ENCODE measurements at places on chromosomes 6 and 20. TPM values are rescaled to one million over a fixed set of nuclear protein-coding genes. Genes with fewer than 3 reads are reported as not detected.

Gene KCNS1
- total RNA-seq, result 0.08 TPM

Gene OR2H2
- not detected for total RNA-seq

DNA sequence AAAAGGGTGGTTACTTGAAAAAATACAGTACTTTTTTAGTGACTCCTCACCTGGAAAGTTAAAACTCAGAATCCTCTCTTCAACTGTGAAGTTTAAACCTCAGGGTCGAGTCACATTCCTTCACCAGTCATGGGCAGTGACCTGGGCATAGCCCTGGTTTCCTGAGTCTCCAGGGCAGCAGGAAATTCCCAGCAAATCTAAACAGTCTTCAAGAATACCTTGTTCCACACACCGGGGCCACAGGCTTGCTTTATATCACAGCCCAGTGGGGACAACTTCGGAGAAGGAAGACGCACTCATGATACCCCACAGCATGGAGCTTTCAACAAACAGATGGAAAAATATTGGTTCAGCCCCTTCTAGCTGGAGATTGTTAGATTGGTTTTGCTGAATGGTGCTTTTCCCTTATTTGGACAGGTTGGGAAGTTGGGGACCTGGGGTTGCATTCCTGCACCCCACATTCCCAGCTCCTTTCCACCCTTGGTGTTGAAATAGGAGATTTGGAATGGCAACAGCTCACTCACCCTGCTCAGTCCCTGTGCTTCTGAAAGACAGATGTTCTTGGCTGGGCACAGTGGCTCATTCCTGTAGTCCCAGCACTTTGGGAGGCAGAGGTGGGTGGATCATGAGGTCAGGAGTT lies 113.0 kb upstream of the TMEM170B start:
- no peak for DNase-seq

DNA sequence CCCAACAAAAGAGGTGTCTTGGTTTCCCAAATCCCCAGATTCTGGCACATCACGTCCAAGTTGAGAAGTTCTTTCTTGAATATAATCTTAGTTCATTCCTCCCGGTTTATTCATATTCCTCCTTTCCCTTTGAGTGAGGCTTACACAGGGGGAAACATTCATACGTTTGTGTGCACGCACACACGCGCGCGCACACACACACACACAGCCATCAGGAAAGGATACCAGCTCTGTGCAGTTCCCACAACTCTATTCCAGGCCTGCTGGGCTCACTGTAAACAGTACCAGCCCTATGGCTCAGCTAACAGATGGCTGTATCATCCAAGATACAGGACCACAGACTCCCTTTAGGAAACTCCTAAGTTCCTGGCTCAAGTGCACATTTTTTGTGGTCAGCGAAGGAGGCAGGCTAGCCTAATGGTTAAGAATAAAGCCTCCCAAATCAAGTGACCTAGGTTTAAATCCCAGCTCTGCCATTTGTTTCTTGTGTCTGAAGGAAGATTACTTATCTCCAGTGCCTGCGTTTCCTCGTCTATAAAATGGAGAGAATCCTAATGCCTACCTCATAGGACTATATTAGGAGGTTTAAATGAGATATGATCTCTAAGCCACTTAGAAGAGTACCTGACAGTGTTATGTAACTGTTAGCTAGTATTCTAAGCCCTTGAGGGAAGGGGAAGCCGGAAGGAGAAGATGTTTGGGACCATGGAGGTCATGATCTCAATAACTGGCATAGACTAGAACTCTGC lies 3.7 kb upstream of the TAF8 start:
- DNase-seq, result no peak

- DNase-seq, result no peak
Measured at GRCh38 chr20:49278818-49279676, 1.2 kb upstream of the ZNFX1 start.

Data from activated naive CD8-positive, alpha-beta T cell treated with anti-CD3 and anti-CD28 coated beads, Interleukin-2, amount 10 ng/mL, durations not matched to agents 7 days and 5 days (primary cell).